Right lung (tissue), 10 donors: ENCODE measurements at places on chromosomes 12 and 14.

- no peak for DNase-seq
Measured at GRCh38 chr12:106387848-106388377, 30.4 kb downstream of the POLR3B start.

GRCh38 chr12:16920451-16920850 lies 314.5 kb upstream of the LMO3 start:
- DNase-seq = no peak

GRCh38 chr14:21399311-21399870 lies 15.6 kb upstream of the SUPT16H start:
- DNase-seq = no peak

DNA sequence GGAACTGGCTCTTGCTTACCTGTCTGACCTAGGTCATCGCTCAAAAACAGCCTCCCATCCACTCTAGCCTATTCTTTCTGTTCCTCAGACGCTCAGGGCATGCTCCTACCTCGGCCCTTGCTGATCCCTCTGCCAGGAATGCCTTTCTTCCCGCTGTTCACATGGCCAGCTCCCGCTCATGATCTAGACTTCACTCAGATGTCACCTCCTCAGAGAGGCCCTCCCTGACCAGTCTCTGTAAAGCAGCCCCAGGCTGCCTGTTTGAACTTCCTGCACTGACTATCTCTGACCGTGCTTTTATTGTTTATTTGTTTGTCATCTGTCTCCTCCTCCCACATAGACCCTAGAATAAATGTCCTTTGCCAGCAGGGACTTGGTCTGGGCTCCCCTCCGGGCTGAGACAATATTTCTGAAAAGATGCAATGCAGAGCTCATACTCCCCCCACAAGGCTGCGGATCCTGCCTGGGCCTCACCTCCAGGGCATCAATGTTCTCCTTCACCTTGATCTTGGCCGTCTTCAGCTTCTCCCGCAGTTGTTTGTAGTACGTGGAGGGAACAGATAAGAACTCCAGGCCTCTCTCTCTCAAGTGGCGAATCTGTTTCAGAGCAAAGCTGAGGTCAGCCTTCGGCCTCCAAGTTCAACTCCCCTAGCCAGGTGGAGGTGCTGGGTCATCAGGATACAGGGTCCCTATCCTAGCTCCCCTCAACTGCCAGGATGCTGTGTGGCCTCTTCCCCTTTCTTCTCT lies 15.2 kb downstream of the HPD start:
- DNase-seq = no peak

GRCh38 chr12:122368361-122369073 lies 54.0 kb downstream of the CLIP1 start:
- no peak for DNase-seq

- DNase-seq = no peak
Measured at GRCh38 chr12:97968641-97969197, 506.1 kb downstream of the RMST start.

- no peak for DNase-seq
Measured at GRCh38 chr12:4630262-4630661, 18.6 kb downstream of the AKAP3 start.

DNA sequence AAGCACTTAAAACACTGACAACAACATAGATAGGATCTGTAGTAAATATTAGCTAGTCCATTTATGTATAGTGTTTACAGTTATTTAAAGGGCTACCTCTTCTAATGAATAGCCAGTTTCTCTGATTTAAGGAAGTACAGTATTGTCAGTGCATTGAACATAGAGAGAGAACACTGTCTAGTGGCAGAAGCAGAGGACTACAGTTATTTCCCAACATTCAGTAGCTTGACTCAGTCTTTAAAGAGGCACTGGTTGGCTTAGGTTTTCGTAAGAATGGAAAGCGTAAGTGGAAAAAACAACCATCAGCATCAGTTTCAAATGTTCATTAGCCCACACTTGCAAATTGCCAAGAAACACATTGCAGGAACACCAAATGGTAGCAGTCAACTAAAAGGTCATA lies 125.0 kb upstream of the HMGA2 start:
- no peak for DNase-seq

DNA sequence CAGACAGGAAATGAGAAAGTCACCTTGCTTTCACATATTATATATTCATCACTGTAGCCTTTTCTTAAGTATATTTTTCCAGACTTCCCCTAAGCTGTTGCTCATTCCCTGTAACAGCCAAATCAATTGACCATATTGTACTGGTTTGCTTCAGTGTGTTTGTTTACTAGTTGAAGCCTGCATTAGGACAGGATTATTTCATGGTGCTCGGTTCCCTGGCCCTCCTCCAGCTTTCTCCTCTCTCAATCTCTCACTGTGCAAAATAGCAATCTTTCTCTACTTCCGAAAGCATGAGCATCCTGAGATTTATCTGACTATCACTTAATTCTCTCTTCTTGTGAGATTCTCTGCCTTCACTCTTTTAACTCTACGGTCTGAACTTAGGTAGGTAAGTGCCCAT lies 2.4 kb downstream of the SLC35F4 start:
- DNase-seq = no peak

- DNase-seq = no peak
Measured at GRCh38 chr14:77616133-77616453, 344 bp downstream of the SPTLC2 start.

GRCh38 chr14:31536201-31536960 lies 24.8 kb upstream of the NUBPL start:
- DNase-seq = no peak

DNA sequence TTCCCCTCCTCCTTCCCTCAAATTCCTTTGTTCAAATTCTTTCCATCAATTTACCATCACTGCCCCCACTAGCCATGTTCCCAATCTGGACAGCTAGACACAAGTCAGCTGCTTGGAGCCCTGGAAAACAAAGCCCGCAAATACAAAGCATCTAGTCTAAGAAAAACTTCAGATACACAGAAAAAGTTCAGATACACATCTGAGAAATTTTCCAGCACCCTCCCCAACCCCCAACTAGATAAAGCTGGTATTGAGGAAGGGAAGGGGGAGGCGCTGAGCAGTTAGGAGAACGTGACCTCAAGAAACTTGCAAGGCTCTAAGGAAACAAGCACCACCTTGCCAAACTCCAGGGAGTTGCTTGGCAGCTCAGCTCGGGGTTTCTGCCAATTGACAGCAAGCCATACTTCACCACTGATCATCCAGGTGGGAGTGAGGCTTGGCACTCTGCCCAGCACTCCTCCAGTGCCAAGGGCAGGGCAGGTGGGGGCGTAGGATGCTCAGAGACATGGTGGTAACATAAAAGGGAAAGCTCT lies 5.1 kb upstream of the CNIH1 start:
- DNase-seq = peak; percentile 21

DNA sequence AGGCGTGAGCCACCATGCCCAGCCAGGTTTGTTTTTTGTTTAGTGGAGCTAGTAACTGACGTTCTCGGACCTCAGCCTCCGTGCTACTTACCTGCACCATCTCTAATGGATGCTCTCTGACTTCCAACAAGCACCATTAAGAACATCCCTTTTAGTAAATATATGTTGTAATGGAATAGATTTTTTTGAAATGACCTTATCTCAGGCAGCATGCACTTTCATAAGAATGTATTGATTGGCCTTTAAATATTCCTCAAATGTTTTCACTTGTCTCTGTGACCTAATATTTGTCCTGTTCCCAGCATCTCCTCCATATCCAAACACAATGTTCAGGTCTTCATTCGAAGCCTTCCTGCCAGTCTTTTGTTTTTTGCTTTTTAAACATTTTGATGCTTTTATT lies 51.7 kb downstream of the PLXNC1 start:
- DNase-seq = no peak

- no peak for DNase-seq
Measured at GRCh38 chr12:77047341-77048109, 17.8 kb downstream of the E2F7 start.

DNA sequence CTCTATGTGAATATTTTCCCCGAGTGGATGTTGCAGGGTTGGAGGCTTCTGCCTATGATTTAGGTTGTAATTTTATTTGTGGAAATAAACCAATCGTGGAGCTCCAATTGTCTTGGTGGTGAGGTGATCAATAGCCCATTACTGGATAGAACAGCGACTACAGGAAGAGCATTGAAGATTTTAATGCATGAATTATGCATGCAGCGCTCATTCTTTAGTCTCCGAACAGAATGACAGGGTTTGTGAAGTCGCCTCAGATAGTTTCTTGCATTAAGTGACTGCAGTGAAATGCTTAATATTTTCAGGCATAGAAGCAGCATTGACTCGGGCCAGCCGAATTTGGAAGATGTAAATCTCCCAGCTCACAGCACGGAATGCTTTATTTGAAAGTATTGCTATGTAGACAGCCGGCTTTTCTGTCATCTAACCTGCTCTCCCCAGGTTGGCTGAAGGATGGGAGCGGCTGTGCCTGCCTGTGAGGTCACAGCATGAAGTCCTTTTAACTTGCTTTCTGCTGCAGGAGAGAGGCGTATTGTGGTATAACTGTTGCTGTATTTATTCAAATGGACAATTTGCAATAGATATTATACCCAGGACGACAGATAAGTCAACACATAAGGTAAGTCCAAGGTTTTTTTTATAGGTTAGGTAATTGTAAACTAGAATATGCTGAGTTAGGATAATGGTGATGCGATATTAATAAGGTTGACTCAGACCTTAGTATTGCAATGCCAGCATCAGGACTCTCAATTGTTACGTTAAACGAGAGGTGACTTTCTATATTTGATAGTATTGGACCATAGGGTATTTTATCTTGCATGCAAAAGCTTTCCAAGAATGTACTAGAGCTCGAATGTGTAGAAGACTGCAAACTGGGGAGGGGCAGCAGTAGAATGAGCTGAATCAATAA lies 135.7 kb downstream of the CNTN1 start:
- no peak for DNase-seq

DNA sequence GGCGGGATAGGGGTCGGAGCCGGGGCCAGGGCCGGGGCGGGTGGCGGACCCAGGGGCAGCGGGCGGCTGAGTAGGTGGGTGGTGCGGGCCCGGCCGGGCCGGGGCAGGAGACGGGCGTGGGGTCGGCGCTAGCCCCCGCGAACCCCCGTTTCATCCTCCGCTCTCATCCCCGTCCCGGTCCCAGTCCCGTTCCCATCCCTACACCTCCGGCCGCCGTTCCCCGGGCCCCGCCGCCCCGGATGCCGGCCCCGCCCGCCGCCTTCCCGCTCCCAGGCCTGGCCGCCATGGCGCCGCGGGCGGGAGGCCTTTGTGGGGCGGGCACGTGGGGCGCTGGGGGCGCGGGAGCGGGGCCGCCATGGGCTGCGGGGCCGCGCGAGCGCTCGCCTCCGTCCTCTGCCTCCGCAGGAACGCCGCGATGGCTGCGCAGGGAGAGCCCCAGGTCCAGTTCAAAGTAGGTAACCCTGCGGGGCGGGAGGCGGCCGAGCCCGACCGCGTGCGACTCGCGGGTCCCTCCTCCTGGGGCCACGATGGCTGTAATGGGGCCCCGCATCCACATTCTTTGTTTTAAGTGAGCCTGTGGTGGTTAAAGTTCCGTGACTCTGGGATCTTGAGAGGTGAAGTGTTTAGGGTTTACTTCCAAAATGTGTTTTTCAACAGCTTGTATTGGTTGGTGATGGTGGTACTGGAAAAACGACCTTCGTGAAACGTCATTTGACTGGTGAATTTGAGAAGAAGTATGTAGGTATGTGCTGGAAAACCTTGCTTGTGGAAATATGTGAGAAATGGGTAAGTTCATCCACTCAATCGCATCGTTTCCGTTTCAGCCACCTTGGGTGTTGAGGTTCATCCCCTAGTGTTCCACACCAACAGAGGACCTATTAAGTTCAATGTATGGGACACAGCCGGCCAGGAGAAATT lies 572 bp downstream of the RAN start:
- no peak for DNase-seq

- no peak for DNase-seq
Measured at GRCh38 chr14:36646664-36647416, 14.8 kb upstream of the PAX9 start.

- DNase-seq = no peak
Measured at GRCh38 chr12:120089796-120090195, 26.8 kb downstream of the RAB35 start.

DNA sequence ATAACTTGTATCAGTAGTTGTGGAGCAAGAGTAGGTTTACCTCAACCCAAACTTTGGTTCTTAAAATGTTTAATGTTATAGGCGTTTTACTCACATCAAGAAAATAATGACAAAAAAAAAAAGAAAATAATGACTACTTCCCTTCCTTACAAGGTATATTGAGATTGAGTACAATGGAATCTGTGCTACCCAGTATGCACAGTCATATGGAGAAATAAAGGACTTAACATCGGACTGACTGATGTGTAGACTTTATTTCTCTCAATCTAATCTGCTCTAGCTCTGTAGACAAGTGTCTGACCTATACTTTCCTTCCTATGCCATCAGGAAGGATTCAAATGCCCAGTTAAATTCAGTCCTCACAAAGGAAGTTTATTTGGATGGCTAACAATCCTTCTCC lies 14.4 kb downstream of the MUCL1 start:
- DNase-seq = no peak

DNA sequence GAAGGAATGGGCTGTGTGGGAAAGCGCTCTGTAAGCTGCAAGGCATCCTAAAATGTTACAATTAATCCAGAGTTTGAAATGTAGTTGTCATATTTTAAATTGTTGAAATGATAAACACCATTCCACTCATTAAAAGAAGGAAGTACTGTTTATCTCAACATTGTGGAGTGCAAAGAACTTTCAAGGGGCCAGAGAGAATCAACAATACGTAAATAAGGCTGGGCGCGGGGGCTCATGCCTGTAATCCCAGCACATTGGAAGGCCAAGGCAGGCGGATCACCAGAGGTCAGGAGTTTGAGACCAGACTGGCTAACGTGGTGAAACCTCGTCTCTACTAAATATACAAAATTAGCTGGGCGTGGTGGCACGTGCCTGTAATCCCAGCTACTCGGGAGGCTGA lies 24.5 kb downstream of the NR1H4 start:
- no peak for DNase-seq

- no peak for DNase-seq
Measured at GRCh38 chr14:74848768-74849167, 27.2 kb downstream of the PROX2 start.

DNA sequence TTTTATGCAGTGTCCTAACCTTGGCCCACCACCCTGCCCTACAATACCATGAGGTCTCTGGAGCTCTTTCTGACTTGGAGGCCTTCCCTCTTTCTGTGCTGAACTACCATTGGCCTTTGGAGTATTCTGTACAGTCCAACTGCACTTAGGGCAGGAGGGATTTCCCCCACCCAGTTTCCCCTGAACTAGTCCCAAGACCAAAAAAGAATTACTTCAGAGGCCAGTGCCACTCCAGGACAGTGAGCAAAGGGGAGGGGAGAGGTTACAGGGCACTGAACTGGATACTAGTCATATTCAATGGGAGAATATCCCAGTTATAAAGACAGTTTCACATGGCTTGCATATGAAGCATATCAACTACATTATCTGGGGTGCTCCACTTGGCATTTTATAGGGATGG lies 6.1 kb downstream of the SLCO1A2 start:
- DNase-seq = no peak
